ENCODE measurements at places on chromosomes 6 and 20.

DNA sequence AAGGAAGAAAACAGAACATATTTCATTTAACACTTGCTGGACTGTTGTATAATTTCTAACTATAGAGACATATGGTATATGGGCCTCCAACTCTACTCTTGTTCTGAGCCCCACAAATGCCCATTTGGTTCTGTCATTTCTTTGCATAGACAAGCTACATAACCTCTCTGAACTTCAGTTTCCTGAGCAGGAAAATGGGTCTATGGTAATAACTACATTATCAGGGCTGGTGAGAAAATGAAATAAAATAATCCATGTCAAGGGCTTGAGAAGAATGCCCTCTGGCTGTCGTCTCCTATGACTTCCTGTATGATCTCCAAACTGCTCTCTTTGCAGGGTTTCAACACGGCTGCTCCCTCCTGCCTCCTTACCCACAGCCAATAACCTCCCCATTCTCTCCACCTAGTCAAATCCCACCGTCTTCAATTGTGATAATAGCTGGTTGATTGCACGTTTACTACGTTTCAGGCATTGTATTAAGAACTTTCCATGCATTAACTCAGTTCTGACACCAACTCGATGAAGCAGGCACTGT lies 12.0 kb downstream of the ZCCHC3 start:
- no peak for DNase-seq

DNA sequence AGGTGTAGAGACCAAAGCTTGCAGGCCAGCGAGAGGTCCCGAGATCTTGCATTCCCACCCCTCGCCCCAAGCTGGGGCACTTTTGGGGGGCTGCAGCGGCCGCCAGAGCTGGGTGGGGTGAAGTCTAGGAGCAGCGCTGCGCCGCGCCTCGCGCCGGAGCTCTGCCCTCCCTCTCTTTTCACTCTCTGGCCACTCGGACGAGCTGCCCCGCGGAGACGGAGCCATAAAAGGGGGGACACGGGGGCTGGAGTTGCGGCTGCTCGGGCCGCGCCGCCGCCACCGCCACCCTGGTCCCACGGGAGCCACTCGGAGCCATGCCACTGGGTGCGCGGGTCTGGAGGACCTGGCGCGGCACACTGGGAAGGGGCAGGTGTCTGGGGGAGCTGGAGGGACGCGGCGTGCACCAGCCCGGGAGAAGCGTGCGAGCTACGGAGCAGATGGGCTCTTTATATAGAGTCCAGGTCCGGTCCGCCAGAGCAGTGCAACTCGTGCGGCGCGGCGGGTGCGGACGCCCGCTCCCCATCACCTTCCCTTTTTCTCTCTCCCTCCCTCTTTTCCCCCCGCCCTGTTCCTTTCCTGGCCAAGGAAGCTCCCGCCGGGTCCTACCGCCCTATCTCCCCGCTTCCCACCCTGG lies 687 bp upstream of the HTR1B start:
- DNase-seq, result no peak

GRCh38 chr6:56268266-56268665 lies 20.9 kb upstream of the COL21A1 start:
- no peak for DNase-seq

DNA sequence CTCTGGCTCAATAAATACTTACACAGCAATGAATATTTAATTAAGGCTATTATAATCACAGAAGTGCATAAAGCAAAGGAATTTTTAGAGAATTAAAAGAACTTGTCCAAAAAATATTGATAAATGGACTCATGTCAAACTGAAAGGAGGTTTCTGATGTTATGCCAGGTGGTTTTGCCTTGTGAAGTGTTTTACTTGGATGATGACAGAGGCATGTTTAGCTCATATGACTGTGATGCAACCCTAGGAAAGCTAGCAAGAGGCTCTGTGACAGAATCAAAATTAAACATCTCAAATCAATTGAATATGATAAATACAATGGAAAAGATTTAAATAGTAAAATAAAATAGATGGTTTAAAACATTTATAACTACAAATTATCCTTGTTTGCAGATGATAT lies 137.3 kb downstream of the TMEM200A start:
- no peak for DNase-seq

DNA sequence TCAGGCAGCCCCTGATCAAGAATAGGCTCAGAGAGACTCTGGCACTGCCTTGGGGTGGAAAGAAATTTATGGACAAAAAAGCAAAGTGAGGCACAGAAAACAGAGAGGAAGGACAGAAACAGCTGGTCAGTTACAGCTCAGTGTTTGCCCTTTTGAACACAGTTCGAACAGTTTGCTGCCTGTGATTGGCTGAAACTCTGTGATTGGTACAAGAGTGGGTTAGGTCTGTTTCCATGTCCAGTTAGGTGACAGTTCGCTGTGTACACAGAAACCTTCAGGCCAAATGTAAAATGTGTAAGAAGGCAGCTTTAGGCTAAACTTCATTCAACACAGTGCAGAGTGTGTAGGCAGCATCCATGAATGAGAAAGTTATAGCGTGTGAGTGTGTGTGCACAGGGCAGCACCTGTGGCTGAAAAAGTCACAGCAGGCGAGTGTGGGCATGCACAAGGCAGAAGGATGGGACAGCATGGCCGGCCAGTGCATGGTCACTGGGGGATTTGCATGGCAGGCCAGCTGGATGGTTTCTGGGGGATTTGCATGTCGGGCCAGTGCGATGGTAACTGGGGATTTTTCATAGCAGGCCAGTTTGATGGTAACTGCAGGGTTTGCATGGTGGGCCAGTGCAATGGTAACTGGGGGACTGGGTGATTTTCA lies 75.4 kb upstream of the FRMD1 start:
- no peak for DNase-seq

GRCh38 chr6:34237722-34238584 lies 1.3 kb downstream of the HMGA1 start:
- DNase-seq, result peak; percentile 74

GRCh38 chr6:35154262-35154661 lies 13.1 kb upstream of the TCP11 start:
- no peak for DNase-seq

- DNase-seq, result no peak
Measured at GRCh38 chr6:4352731-4353130, 217.4 kb upstream of the ECI2 start.

DNA sequence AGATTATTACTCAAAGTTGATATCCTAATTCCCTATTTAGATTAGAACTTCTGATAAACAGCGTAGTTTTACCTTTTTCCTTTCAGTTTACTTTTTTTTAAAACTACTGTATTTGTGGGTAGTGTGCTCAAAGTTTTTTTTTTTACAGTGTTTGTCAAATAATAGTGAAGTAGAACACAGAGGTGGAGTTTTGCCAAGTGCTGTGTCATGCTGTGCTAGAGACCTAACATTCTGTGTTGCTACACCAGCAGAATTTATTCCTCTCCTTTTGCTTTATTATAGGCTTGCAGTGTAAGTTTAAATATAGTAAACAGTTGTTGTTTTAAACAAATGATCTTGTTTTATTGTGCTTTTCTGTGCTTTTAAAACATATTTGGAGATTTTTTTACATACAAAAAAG lies 125.4 kb downstream of the HIVEP1 start:
- peak; percentile 81 for DNase-seq

- no peak for DNase-seq
Measured at GRCh38 chr20:52490711-52491430, 299.3 kb upstream of the ZFP64 start.

- no peak for DNase-seq
Measured at GRCh38 chr20:36527331-36528125, 13.8 kb upstream of the MYL9 start.

DNA sequence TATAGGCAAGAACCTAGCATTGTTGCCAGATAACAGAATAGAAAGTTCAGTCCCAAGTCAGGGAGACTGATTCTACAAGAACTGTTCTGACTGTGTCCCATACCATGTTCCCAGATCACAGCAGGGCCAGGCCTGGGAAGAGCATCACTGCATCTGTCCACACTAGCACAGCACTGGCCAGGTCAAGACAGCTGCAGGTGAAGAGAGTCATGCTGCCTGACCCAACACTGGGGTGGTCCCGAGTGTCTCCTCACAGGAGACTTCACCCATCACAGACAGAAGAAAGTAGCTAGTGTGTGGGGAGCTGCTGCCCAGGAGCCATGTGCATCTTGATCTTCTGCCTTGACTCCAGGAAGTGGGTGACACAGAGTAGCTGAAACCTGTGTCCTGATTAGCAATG lies 1.3 kb upstream of the CST9L start:
- no peak for DNase-seq

- no peak for DNase-seq
Measured at GRCh38 chr6:105624021-105624420, 221.1 kb upstream of the PREP start.

DNA sequence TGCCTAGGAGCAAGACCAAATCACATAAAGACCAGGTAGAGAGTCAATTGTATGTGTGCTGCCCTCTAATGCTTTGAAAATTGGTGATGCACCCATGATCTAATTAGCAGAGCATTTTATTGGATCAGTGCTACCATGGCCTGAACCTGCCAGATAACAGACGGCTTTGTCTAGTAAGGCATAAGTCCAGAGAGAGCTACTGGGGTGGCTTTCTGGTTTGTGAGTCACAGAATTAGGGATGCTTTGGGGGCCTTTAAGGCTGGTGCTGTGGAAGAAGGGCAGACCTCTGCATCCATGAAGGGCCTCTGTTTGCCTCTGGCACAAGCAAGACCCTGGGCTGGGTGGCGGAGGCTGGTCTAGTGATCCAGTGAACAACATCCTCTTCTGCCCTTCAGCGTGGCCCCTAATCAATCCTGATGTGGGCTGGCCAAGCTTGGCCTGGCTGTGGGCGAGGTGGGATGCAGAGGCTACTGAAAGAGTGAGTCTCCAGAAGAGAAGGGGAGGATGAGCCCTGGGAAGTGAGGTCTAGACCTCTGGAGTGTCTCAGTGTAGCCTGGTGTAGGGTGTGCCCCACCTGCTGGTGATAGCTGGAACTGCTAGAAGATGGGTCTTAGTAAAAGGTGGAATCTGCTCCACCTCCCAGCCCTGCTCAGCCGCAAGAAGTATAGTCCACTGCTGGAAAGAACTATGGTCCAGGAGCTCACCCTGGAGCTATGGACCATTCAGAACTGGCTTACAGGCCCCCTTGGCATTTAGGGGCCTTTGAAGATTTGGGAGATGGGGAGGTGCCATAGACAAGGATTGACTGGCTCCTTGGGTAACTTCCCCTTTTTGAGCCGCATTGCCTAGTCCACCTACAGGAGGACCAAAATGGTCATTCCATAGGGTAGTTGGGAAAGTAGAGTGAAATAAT lies 36.7 kb upstream of the AAR2 start:
- peak; percentile 64 for DNase-seq

- no peak for DNase-seq
Measured at GRCh38 chr6:7087491-7087979, 20.2 kb upstream of the RREB1 start.

Data from MG63 (cell line).